ENCODE measurements at places on chromosomes 13 and 19.

- no peak for DNase-seq
Observed at GRCh38 chr13:93709506-93710244, 483.1 kb downstream of the GPC6 start.

DNA sequence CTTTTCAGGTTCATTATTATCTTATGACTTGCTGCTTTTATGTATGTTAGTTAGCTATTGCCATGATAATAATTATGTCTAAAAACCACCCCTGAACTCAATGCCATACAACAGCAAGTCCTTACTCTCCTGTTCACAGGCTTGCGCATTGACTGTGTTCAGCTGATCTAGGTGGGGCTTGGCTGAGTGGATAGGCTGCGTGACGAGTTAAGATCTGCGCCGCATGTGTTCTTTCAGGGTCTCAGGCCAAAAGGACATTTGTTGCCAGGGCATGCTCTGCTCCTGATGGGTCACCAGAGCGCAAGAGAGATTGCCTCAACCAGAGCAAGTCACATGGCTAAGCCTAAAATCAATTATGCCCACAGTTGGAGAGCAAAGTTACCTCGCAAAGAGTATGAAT, 859 bp downstream of the ZNF568 start:
- no peak for DNase-seq

DNA sequence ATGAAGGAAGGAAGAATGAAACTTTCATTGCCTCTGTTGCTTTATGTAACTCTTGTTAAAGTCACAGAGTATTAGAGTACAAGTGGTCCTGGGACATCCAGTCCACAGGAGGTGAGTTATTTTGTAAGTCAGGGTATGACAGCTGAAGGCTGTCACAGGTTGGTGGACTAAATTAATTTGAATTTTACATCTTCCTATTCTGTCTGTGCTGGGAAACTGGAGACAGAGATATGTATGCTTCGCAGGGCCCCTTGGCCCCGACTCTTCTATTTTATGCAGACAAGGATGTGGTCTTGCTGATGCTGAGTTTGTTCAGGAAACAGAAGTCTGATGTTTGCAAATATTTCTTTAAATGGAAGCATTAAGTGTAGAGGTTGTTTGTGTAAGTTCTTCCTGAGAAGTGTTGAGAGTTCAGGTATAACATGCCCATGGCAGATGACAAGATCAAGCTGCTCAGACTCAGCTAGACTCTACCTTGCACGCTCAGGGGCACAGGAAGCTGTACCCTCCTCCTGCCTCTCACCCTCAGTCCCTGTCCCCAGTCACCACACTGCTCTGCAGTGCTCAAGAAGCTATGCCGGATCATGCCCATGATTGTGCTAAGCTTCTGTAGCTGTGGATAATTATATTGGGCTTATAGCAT, 23.4 kb downstream of the RASL11A start:
- DNase-seq = no peak

GRCh38 chr19:46950526-46951170, 69.0 kb upstream of the NPAS1 start:
- DNase-seq = no peak

- no peak for DNase-seq
Observed at GRCh38 chr13:38417727-38418126, 68.1 kb downstream of the UFM1 start.

DNA sequence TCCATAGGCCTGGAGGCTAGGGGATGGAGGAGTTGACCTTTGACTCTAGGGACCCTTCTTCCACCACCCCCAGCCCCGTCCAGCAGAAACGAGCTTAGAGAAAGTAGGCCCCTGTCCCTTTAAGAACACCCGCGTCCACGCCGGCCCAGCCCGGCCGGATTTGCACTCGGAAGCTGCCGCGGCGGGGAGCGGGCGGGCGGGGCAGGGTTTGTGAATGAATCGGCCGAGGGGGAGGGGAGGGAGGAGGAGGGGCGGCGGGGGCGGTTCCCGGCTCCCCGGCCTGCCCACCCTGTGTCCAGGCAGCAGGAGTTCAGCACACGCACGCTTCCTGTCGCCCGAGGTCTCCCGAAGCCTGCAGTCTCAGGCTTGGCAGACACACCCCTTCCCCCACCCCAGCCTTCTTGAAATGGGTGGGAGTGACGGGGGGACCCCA, 1.5 kb downstream of the UNC13A start:
- peak; percentile 21 for DNase-seq

DNA sequence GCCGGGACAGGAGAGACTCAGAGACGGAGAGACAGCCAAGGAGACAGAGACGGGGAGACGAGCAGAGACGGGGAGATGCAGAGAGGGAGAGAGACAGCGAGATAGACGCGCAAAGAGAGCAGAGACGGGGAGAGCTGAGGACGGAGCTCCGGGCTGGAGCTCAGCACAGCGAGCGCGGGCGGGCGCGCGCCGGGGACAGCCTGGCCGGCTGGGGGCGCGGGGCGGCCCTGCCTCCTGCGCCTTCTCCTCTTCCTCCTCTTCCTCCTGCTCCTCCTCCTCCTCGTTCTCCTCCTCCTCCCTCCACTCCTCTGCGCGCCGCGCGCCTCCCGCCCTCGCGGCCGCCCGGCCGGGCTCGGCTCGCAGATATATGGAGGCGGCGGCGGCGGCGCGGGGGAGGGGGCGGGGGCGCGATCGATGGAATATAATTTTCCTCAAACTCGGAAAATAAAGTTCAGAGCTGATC, at the start of gene ERFL:
Gene ERFL (minus strand): TSS at position 229 of the 463 bp plus-strand sequence. CDS start 15,530 bp downstream, outside the sequence.
- no peak for DNase-seq

DNA sequence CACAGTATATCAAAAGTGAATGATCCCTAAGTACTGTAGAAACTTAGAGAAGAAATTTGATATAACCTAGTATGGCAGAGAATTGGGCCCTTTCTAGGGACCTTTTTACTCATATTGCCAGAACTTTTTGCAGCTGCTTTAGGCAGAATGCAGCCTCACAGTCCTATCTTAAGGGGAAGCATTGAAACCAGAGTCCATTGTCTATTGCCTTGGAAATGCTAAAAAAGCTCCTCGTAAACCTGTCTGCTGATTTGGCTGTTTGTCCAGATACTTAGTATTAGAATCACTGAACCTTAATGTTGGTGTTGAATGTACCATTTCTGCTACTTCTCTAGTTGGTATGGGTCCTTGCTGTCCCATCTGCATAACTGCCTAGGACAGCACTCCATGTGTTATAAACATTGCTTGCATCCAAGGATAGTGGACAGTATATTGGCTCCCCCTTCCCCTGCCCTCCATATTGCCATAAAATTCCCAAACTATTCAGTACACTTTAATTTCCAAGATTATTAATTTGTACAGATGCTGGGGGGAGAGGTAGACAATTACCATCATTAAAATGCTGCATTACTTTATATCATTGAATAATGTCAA, 36.1 kb downstream of the LSM14A start:
- no peak for DNase-seq

DNA sequence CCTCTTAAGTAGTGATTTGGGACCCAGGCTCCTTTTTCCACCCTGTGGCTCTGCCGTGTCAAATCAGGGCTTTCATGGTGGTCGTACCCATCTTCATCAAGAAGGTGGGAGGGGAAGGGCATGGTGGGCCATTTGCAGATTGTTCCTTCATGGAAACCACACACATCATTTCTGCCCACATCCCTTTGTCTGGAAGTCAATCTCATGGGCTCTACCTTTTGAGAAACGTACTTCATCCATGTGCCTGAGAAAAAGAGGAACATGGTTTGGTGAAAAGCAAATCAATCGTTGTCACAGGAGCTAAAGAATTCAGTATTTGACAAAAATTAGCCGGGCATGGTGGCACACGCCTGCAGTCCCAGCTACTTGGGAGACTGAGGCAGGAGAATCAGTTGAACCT, 233.4 kb downstream of the FOXO1 start:
- DNase-seq = no peak

GRCh38 chr13:44759384-44760360, 183.5 kb upstream of the TSC22D1 start:
- no peak for DNase-seq

GRCh38 chr19:40785526-40785925, 7.5 kb downstream of the RAB4B start:
- no peak for DNase-seq

GRCh38 chr19:28984315-28984714, 228.6 kb downstream of the UQCRFS1 start:
- DNase-seq = no peak

DNA sequence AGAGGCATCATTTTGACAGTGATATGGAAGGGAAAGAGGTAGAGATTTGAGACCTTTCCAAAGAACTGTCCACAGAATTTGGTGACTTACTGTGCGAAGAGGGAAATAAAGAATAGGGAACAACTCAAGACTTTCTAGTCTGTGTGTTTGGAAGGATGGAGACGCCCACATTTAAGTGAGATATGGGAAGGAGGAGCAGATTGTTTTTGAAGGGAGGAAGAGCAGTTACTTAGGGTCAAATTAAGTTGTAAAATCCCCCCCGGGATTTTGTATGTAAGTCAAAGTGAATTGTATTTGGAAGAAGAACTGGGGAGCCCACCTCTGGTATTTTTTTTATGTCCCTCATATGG, 1.2 kb downstream of the USPL1 start:
- DNase-seq = no peak

DNA sequence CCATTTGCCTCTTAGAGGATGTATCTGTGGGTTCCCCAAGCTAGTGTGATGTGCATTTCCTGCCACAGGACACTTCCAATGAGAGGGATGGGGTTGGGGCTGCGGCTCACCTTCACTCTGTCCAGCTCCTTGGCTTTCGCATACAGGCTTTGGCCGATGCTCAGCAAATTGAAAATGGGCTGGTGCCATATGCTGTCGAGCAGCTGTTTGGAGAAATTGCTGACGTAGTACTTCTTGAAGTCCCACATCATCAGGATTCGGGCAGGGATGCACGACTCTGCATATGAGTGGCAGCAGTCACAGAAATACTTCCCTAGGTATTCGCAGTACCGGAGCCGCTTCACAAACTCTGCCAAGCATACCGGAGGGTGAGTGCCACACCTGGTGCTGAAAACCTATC, 37.0 kb downstream of the RUBCNL start:
- no peak for DNase-seq

GRCh38 chr13:36770741-36771140, 48.3 kb upstream of the RFXAP start:
- no peak for DNase-seq

- no peak for DNase-seq
Observed at GRCh38 chr13:78976696-78977095, 317.7 kb upstream of the OBI1 start.

GRCh38 chr13:95533545-95534160, 18.9 kb upstream of the CLDN10 start:
- DNase-seq = no peak

- DNase-seq = no peak
Observed at GRCh38 chr13:113638806-113639205, 19.2 kb downstream of the ATP4B start.

DNA sequence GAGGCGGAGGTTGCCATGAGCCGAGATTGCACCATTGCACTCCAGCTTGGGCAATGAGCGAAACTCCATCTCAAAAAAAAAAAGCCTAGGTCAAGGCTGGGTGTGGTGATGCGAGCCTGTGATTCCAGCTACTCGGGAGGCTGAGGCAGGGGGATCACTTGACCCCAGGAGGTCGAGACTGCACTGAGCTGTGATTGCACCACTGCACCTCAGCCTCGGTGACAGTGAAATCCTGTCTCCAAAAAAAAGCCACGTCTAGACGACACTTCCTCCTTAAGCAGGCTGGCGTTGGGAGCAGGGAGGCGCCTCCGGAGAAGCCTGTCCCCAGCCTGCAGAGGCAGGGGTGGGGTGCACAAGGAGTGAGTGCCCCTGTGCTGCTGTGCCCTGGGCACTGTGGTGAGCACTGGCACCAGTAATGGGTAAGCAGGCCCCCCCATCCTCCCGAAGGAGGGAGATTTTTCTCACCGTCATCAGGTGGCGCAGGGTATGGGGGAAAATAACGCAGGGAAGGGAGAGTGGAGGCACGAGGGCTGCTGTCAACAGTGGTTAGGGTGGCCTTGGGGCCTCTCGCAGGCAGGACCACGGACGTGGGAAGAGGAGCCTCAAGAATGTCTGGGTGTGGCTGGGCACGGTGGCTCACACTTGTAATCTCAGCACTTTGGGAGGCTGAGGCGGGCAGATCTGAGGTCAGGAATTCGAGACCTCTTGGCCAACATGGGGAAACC, 706 bp downstream of the P2RY11 start:
- peak; percentile 67 for DNase-seq

GRCh38 chr13:99985241-99985874, 3.8 kb downstream of the ZIC2 start:
- DNase-seq = no peak

DNA sequence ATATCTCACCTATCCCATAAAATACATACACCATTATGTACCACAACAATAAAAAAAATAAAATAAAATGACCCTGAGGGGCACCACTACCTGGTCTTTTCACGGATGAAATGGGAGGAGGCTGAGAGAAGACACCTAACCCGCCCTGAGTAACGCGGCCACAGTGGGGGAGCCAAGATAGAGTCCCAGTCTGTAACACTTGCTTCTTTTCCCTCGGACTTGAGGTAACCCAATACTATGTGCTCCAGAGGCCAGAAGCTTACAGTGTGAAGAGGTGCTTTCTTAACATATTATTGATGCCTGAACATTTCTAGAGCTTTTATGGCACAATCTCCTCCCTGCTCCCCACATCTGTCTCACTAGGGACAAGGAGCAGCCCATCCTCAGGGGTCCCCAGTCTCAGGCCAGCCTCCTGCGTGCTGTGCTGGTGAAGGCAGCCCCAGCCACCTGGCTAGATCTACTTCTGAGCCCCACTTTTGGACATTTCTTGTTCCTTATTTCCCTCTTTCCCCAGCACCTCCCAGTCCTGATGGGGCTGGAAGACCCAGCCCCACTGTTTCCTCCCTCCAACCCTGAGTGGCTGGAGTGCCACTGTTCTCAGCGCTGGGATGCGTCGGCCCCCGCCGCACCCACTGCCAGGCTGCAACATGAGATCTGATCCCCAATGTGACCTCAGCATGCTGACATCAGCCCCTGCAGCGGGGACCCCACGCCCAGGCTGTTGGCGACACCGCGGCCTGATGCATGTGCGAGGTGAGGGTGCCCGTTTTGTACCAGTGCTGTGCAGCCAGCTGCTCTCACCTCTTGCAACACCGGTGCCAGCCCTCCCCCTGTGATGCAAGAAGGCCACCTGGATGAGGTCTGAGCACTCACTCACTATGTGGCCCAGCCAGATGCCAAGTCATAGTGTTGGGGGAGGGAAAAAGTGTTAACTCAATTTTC, 143.3 kb downstream of the DCLK1 start:
- DNase-seq = no peak

DNA sequence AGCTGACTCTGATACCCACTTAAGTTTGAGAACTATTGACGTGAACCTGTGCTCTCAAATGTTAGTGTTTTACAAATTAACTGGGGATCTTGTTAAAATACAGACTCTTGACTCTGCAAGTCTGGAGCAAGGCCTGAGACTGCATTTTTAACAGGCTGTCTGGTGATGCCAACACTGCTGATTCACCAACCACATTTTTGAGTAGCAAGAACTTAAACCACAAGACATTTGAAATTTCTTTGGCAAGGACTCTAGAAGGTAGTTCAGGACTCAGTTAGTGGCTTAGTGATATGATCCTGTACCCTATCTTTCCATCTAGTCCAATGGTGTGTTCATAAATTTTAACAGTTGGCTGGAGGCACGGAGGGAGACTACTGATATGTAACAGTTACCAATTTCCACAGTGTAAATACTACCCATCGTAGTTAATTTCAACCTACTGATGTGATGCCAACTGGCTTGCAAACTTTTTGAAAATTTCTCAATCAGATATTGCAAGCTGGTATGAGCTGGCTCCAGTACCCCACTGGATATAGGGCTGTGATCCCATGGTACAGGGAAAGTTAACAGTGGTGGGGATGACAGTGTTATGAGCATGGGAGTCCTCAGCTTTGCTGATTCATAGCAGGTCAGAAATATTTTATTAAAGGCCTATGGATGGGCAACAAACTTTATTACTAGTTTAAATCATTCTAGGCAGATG, 255.1 kb downstream of the TBC1D4 start:
- DNase-seq = no peak

- no peak for DNase-seq
Observed at GRCh38 chr19:28602675-28603298, 610.2 kb downstream of the UQCRFS1 start.
